ENCODE measurements at places on chromosomes 1 and 21.

DNA sequence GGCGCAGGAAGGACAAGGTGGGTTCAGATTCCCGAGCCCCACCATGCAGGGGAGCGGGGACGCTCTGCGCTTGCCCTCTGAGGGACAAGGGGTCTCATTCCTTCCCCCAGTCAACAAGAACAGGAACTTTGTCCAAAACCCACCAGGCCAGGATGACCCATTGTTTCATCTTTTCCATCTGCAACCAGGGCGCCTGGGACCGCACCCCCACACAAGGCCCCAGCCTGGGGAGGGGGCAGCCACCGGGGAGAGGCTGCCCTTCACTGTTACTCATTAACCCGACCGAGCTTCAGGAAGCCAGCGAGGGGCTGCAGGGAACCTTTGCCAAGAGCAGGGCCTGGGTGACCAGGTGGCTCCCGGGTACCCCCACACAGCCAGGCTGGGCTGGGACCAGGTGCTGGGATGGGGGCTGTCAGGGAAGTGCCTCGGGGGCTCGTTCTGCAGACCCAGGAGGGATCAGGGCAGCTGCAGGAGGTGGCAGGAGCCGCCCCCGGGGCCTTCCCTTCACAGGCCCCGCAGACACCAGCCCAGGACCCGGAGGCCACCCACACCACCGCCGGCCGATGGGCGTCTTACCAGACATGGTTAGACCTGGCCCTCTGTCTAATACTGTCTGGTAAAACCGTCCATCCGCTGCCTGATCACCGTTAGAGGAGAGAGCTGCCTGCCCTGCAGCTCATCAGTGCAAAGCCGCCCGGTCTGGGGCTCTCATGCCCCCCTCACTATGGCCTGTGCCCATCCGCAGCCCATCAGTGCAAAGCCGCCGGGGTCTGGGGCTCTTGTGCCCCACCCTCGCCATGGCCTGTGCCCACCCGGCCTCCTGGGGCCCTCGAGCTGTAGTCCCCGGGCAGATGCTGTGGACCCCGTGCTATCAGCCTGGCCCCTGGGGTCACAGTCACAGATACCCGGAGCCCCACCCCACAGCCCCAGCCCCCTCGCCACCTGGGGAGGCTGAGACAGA lies 4.9 kb upstream of the TTLL10 start:
- DNase-seq, result no peak

DNA sequence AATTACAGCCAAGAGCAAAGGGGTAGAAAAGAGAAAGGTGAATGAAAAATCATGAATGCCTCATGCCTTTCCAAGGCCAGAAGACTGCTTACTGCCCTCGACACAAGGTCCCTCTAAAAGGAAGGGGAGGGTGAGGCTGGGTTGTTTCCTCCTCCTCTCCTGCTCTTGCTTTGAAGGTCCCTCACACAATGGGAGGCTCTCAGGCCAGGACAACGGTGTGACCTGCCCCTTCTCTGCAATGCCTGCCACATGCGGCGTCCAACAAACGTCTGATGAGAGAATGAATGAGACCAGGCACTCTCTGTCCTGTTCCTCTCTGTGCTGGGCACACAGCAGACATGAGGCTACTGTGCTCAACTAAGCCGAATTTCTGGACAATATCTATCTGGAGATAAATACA lies 51.3 kb downstream of the SSBP3 start:
- DNase-seq, result no peak

- DNase-seq, result no peak
These were observed 608.7 kb downstream of the PLPP3 start for GRCh38 chr1:55970526-55971110.

DNA sequence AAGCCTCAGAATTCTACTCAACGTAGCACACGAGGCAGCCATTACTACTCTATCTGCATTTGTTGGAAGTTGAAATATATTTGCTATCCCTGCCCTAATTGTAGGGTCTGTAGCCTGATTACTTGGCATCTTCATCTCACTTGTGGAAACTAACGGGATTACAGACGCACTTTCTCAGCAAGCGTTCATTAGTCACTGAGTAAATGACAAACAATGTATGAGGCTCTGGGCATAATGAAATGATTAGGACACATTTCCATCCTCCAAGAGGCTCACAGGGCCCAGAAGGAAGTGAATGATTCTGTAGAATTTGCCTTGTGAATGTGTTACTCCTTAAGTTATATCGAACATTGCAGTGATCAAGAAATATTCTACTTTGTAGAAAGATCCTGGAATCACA lies 78.1 kb downstream of the KIF26B start:
- no peak for DNase-seq

DNA sequence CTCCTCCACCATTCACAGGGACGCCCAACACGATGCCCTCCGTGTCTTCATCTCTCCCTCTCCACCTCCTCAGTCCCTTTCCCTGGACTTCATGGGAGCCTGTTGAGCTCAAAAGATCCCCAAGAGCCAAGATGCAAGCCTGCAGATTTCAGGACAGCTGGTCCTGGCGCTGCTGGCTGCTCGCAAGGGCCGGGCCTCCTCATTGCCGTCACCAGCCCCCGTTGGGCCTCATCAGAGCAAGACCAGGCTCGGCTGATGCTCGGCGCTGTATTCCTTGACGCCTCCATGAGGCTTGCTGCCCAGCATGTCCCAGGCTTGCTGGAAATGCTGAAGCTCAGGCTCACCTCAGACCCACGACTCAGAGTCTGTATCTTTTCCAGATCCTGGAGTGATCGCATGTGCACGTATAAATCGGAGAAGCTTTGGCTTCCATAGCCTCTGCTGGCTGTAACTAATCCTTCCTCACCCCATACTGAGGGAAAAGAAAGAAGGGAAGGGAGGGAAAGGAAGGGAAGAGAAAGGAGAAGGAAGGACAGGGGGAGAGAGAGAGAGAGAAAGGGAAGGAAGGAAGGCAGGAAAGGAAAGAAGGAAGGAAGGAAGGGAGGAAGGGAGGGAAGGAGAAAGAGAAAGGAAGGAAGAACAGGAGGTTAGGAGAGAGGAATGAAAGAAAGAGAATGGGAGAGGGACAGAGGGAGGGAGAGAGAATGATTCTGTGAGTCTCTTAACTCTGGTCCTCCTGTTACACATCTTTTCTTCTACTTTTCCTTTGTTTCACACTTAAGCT lies 94.6 kb downstream of the KCNJ15 start:
- DNase-seq, result no peak

GRCh38 chr1:15876357-15877055 lies 29.0 kb downstream of the SPEN start:
- no peak for DNase-seq

DNA sequence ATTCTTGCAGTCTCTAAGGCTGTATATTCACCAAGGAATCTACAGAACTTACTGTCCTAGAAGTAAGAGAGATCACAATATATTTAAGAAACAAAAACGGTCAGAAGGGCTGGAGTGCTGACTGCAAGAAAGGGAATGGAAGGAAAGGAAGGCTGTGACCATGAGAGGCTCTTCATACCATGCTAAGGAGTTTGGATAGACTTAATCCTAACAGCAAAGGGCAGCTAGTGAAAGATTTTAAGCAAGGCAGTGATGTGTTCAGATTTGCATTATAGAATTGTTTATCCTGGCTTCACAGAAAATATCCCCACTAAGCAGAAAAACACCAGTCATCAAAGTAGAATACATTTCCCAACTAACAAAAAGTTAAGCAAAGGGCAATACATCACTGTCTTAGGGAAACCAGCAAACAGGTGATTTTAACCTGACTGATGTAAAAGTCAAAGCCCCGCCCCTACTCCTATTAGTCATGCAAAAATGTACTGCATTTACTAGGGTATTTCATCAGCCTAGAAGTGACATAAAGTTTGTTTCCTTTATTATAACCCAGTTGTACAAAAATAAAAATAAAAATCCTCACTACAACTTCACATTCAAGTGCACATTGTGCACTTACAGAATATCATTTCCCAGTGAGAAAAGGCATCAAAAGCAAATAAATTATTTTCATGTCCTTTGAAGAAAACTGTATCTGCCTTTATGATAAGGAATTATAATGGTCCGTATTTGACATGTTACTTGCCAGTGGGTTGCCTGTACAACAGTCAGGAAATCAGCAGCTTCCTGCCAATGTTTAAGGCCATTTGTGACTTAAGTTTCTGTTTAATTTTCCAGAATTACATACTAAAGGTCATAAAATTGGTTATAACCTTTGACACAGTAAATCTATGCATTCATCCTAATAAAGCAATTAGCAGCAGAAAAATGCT lies 17.2 kb downstream of the JAK1 start:
- DNase-seq, result no peak

DNA sequence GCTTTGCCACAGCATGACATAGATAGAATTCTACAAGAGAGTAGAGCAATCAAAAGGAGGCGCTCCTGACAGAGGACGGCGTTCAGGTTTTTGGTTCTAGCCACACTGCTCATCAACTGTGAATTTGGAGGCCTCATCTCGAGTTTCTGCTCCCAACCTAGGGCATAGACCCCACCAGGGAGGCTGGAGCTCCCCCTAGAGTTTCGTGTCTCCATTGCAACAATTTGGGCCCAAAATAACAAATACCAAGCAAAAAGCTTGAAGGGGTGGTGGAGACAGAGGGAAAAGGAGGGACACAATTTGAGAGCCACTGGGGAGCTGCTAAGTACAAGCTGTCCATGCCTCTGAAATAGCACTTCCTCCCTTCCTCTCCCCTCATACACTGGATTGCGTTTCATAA lies 297.0 kb downstream of the GPATCH2 start:
- no peak for DNase-seq

DNA sequence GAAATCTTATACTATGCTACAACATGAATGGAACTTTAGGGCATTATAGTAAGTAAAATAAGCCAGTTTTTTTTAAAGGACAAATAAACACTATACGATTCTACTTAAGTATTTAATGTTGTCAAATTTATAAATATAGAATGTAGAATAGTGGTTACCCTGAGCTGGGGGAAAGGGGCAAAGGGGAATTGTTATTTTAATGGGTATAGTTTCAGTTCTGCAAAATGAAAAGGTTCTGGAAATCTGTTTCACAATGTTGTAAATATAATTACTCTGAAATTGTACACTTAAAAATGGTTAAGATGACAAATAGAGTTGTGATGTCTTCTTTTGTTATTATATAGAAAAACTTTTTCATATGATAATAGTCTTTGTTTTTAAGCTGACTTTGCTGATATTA lies 366.3 kb downstream of the MRPL39 start:
- DNase-seq, result no peak

GRCh38 chr1:52659356-52659755 lies 26.4 kb downstream of the SHISAL2A start:
- DNase-seq, result no peak

GRCh38 chr1:65509912-65510680 lies 89.6 kb downstream of the LEPR start:
- no peak for DNase-seq

DNA sequence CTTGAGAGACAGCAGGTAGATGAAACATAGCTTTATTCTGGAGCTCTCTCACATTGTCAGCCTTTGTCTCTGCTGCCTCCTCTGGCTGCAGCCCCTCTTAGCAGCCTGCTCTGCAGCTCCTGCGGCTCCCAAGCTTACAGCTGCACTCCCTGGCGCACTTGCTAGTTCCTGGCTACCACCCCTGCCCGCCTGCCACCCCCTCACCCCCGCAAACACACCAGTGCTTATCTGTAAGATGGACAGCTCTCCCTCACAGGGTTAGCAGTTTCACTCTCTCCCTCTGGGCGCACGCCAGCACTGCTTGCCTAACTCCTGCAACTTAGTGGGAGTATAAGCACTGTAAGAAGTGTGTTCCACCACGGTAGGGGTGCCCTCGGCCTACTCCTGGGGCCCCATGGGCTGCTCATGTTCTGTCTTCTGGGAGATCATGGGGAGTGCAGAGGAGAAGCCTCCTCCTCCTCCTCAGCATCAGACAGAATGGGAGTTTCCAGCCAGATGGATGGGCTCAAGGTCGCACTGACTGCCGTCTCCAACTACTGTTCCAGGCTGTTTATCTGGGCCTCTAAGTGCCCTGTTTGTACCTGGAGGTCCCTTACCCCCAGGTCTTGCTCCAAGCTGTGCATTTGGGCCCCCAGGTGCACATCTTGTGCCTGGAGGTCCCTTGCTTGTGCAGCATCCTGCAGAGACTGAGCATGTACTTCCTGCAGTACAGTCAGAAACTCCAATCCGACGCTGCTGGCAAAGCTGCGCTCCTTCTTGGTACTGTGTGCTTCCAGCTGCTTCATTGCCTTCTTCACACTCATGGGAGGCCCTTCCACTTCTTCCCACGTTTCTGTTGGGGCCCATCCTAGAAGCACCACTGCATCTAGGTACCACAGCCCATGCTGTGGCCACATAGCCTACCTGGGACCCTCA lies 1388.1 kb downstream of the AMY1C start:
- no peak for DNase-seq

DNA sequence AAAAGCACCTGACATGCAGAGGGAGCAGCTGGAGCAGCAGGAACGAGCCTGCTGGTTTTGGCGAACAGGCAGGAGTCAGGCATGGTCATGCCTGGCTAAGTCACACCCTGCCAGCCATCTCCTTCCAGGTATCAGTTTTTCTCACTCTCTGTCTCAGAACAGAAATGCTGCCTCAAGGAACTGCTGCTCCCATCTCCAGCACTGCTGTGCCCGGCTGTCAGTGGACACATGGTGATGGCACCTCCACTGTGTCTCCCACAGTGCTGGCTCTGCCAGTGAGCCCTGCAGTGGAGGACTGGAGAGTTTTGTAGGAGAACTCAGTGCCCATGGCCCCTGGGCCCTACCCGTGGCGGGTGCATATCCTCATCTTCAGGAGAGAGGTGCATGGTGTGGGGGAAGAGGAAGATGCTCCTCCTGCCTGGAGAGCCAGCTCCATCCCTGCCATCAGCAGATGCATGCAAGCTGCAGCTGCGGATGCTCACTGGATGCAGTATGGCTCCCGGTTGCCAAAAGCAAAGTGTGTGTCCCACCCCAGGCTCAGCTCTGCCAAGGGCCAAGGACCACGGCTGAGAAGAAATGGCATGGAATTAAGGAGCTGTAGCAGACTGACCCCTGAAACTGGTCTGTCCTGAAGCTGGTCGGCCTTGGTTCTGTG lies 114.7 kb downstream of the GRIK3 start:
- DNase-seq, result no peak

DNA sequence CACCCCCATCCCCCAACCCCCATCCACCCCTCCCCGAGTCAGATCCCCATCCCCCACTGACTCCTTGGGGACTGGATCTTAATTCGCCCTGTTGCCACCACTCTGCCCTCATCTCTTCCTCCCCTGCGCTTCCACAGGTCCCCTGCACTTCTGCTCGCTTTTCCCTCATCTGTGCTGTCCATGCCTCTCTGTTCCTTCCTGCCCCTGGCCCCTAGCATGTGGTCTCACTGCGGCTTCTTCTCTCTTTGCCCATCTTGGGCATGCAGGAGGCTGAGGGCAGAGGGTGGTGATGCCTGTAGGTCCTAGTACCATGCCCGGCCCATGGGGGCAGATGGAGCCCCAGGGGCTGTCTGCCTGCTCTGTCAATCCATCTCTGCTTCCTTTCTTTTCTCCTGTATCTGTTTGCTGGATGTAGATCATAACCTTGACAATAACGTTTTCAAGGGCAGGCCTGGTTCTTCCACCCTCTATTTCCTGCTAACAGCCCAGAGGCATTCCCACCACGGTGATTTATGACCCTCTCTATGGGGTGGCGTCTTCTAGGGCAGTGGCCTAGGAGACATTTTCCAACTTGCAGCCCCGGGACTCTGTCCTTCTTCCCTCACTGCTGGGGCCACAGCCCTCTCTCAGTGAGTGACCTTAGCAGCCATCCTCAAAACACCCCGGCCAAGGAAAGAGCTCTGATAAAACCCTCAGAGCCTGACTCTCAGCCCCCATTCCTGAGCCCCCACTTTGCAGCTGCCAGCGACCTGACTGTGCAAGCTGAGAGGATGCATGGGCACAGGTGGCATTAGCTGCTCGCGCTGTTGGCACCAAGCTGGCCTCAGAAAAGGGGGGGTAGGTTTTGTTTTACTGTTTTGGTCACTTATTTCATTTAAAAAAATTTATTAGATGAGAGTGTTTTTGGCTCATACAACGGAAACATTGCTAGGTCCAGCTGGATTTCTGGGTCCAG lies 33.9 kb downstream of the TMEM51 start:
- DNase-seq, result no peak
